ENCODE measurements at places on chromosomes 4 and X.

DNA sequence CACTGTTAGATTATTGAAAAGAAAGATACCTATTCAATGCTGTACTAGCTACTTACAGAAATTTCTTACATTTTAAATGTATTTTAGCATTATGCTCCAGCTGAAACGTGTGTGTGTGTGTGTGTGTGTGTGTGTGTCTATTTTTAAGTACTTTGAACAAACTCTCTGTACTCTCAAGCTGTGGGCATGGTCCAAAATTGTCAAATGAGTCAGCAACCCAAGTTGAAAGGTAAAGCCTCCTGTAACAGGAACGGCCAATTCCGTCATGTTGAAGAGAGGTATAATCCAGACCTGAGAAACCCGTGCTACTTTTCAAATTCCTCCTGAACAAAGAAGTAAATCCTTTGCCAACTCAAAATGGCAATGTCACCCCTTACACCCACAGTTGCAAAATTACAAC, 20.5 kb downstream of the MAOB start:
- DNase-seq: no peak

DNA sequence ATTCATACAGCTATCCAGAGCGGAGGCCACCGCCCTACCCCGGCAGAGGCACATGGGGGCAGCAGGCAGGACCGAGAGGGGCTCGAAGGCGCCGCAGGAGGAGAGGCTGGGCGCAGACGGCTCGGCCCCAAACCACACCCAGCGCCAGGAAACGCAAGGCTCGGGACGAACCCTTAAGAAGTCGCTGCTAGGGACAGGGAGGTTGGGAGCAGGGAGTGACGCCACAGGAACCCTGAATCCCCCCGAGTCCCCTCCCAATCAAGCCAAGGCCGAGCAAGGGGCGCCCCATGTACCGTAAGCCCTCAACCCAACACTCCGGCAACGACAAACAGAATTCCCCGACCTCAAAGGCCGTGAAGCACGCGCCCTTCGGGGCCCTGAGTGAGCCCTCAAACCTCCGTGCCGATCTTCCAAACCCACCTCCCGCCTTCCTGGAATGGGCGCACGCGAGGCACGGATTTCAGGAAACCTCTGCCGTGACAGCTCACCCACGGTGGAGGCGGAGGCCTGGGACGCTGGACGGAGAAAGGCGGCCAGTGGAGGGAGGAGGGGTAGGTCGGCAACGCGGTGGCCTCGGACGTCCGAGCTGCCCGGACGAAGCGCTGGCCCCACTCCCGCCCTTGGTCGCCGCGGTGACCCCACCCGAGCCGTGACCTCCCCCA, 1.8 kb downstream of the ZFYVE28 start:
- no peak for DNase-seq

- peak; percentile 32 for DNase-seq
These were observed 17.7 kb upstream of the N4BP2 start for GRCh38 chr4:40038977-40039376.

- no peak for DNase-seq
These were observed 56.3 kb upstream of the ATP6AP2 start for GRCh38 chrX:40524423-40524822.

DNA sequence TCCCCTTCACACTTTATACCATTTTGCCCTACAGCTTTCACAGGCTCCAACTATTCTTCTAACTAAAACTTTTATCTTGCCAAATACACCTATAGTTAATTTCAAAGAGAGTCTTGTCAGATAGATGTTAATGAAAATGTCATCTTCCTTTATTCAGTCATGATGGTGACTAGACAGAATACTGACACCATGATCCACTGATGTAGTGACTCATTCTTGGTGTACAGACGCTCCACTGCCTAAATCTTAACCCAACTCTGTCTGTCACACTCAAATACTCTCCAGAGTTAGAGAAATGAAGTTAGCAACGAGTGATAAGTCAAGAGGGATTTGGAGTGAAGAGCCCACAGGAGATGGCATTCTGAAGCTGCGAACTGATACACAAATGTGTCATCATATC, 32.1 kb upstream of the HDAC8 start:
- no peak for DNase-seq

GRCh38 chr4:184438375-184438774, 36.0 kb downstream of the IRF2 start:
- no peak for DNase-seq

GRCh38 chr4:156103311-156103710, 149.6 kb upstream of the CTSO start:
- DNase-seq: no peak

DNA sequence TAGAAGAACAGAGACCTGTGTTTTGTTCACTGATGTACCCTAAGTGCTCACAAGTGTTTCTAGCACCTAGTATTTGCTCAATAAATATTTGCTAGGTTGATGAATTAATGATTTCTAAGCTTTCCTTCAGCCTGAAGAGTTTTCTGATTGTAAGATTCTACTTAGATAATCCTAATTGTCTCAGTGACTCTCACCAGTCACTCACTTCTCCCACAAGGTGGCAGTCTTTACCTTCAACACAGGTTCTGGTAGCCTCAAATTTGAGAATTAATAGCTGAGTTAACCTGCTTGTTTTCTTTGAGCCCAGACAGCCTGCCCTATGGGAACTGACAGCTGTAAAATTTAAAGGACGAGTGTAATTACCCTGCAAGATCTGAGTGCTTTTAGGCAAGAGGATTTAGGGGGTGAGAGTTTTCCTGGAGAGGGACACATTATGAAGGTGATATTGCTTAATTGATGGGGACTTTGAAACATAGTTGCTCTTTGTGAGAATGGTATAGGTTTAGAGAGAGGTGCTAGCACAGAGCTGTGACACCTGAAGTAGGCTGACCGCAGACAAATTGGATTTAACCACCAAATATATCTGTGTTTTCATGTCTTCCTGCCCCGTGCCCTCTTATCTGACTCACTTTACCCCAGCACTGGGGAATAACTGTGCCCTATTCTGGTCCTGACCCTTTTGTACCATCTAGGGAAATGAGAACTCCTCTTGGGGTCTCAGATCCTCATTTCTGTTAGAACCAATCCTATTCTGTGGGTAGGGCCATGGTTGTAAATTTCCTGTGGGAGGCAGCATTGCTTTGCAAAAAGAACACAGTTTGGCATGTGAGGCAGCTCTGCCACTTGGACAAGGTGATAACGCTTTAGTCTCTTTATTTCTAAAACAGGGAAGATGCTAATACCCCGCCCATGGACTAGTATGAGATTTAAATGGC, 27.7 kb downstream of the CD38 start:
- peak; percentile 62 for DNase-seq

- DNase-seq: no peak
These were observed 25.3 kb downstream of the FBXW7 start for GRCh38 chr4:152510349-152511147.

- no peak for DNase-seq
These were observed 17.8 kb upstream of the HUWE1 start for GRCh38 chrX:53704294-53704693.

DNA sequence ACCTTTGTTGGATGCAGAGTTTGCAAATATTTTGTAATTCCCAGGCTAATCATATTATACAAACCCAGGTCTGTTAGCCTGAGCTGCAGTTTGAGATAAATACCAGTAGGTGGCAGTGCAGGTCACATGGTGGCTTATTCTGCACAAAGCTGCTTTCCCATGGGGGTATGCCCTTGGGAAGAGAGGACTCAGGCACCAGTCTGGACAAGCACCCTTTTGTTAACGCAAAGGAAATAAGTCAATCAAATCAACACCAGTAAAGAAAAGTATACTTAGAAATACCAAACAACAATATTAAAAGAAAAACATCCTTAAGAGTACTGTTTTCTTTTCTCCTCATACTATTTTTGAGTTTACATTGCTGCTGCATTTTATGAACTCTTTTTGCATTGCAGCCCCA, 389.0 kb upstream of the ZFP42 start:
- DNase-seq: peak; percentile 42

- DNase-seq: no peak
These were observed 35.4 kb downstream of the CCSER1 start for GRCh38 chr4:90162566-90162965.

DNA sequence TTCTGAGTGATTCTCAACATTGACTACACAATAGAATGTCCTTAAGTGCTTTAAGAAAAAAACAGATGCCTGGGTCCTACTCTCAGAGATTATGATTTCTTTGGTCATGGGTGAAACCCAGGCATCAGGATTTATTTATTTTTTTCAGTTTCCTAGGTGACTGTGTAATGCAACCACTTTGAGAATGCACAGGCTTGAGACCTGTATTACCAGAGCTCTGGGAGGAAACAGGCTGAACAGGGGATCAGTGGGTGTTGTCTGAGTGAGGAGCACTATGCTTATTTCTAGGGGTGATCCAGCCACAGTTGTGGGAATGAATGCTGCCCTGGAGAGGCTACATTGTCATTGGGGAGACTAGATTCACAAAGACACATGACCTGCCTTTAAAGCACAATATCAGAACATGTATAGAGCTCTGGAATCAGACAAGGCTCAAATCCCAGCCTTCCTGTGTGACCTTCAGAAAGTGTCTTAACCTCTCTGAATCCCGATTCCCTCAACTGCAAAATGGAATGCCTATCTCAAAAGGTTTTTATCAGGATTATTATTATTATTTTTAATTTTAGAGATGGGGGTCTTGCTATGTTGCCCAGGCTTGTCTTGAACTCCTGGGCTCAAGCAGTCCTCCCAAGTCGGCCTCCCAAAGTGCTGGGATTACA, 61.6 kb upstream of the PRPS1 start:
- DNase-seq: no peak

GRCh38 chr4:110268352-110268751, 69.9 kb upstream of the ELOVL6 start:
- DNase-seq: no peak

GRCh38 chrX:38694394-38694793, 106.9 kb upstream of the MID1IP1 start:
- peak; percentile 41 for DNase-seq

DNA sequence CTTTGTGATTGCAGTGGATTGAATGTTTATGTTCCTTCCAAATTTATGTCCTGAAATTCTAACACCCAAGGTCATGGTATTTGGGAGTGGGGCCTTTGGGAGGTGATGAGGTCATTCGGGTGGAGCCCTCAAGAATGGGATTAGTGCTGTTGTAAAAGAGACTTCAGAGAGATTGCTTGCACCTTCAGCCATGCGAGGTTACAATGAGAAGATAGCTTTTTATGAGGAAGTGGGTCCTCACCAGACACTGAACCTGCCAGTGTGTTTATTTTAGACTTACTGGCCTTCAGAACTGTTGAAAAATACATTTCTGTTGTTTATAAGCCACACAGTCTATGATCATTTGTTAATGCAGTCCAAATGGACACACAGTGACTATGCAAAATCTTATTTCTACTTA, 161.0 kb upstream of the GPRIN3 start:
- no peak for DNase-seq

DNA sequence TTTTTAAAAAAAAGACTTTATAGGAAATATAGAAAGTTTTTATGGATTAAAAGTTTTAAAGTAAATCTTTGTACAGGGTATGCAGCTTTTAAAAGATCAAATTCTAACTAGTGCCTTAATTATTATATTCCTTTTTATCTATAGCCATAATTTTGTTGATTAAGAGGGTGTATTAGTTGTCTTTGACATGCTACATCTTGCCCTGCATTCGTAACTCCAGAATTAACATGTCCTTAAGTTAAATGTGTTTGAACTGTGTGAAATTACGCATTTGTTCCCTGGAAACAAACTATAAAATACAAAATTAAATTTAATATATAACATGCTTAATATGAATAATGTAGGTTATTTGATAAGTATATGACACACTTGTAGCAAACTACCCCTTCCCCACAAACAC, 66.3 kb downstream of the PTPN13 start:
- no peak for DNase-seq

DNA sequence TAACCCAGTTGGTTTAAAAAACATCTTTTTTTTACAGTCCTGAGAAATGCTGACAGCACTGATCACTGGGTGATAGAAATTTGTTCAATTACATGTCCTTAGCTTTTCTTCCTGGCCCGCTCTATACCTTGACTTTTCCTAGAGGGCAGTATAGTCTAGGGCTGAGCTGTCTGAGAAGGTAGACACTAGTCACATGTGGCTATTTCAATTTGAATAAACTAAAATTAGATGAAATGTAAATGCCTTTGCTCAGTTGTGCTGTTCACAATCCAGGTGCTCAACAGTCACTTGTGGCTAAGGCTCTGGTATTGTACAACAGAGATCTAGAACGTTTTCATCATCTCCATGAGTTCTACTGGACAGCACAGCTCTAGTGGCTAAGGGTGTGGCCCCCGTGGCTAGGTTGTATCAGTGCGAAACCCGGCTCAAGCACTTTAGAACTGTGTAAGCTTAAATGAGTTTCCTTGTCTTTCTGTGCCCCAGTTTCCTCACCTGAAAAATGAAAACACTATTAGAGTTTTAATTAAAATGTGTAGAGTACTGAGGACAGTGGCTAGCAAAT, 111.6 kb upstream of the WDR17 start:
- DNase-seq: no peak

DNA sequence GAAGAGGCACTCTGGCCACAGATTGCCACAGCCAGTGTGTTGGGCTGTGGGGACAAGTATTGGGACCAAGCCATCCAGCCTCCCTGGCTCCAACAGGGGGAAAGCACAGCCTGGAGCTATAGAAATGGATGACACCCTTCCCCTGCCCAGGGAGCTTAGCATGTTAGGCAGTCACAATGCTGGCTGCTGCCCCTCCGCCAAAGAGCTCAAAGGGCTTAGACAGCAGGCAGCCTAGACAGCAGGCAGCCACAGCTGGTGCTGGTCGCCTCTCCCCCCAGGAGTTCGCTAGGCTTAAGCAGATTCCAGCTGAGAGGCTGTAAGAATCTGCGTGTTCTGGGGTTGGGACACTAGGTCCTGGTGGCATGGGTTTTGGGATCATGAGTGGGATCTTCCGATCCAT, 94.5 kb upstream of the MXRA5 start:
- no peak for DNase-seq

DNA sequence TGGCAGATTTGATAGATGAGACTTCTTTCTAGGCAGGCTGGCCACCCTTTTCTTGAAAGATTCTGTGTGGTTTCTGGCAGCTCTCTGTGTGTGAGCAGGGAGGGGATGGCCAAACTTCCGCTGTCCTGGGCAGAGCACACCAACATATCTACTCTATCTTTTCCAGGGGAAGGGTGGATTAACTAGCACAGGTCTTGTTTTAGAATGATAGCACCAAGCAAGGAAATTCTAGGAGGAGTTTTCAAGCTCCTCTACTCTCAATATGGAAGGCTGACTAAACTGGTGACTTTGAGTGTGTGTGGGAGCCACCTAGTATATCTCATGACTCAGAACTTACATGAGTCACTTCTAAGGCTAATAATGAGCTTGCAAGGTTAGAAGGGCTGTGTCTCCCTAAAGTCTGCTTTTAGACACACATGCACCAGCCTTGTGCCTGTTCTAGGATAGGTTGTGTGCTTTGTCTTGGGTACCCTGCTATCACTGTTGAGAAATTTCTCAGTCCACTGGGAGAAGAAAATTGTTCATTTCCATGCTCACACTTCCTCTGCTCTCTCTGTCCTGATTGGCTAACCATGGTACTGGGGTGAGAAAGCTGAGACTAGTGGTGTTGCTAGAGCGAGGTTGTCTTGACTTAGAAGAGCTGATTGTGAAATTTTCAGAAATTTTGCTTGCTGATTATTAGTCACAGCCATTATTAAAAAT, 72.9 kb downstream of the YIPF6 start:
- DNase-seq: peak; percentile 65

- no peak for DNase-seq
These were observed 751.5 kb upstream of the FAM241A start for GRCh38 chr4:111393781-111394180.

- DNase-seq: peak; percentile 62
These were observed 57.4 kb downstream of the TSC22D3 start for GRCh38 chrX:107718156-107718621.

- DNase-seq: no peak
These were observed 522.2 kb upstream of the NR3C2 start for GRCh38 chr4:148964456-148964855.

- no peak for DNase-seq
These were observed 2.6 kb downstream of the HEPH start for GRCh38 chrX:66166671-66167070.
